GM10248 (cell line): ENCODE measurements at places on chromosomes 6 and 20.

GRCh38 chr20:63962426-63963347, 6.5 kb upstream of the UCKL1 start:
- no peak for DNase-seq

DNA sequence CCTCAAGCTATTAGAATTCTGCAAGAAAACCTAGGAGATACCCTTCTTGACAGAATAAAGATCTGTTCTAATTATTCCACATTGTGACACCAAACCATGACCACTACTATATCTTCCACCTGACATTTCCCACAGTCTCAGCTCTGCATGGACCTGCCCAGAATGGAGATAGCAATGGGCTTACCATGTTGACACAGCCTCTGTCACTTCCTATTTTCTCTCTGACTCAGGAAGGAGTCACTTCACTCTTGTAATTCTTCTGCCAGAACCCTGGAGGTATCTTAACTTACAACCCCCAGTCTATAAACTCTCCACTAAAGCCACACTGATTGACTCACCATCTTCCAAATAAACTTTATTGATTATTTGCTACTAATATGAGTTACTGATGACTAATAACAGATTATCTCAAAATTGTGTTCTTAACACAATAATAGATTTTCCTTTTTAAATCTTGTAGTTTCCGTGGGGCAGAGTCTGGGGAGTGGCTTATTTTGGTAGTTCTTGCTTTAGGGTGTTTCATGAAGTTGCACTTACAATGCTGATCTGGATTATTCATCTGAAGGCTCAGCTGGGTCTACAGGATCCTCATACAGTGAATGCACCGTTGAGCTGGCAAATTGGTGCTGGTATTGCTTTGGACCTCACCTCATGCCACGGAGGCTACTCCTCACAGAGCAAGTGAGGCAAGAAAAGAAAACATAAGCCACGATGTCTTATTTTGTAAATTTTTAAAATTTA, 869.9 kb downstream of the KIF16B start:
- DNase-seq = no peak

DNA sequence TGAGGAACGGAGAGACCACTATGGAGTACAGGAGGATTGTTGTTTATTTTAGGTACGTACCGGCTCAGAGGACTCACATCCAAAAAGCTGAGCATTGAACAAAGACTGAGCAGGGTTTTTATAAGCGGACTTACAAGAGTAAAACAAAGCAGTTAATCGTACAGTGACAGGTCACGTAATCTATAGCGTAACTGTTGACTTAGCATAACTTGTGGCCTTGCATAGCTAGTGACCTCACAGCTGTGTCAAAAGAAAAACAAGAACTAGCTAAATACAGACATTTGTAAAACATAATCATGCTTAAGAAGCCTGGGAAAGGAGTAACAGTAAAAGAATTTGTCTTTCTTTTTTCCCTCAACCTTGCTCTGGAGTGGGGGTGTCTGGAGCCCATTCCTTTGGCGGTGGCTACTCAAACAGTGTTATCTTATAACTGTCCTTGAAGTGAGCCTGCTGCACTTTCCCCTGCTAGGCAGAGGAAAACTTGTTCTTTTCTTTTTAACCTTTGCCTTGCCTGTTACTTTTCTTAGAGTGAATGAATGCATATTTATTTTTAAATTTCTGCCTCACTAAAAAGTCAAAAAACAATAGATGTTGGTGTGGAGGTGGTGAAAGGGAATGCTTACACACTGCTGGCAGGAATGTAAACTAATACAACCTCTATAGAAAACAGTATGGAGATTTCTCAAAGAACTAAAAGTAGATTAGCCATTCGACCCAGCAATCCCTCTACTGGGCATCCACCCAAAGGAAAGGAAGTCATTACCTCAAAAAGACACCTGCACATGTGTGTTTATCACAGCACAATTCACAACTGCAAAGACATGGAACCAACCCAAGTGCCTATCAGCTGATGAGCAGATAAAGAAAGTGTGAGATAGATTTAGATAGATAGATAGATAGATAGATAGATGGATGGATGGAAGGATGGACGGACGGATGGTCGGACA, 109.0 kb downstream of the TAF4 start:
- DNase-seq = no peak

DNA sequence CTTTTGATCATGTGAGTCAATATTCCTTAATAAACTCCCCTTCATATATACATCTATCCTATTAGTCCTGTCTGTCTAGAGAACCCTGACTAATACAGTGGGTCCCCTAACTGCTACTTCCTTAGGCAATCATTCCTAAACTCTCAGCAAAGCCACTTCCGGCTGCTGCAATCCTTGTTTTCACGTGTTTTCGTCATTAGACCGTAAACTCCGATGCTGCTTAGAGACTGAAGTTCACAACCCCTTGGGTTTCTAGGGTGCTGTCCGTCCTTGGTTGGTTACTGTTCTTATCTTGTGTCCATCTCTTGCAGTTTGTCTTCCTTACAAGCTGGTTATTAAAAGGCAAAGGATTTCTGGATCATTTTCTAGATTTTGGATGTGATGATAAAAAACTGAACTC, 106.4 kb downstream of the GMPR start:
- DNase-seq = no peak

- DNase-seq = no peak
Observed at GRCh38 chr6:34284563-34285447, 36.0 kb upstream of the SMIM29 start.

- DNase-seq = no peak
Observed at GRCh38 chr20:44706301-44707017, 8.7 kb upstream of the CCN5 start.

- DNase-seq = no peak
Observed at GRCh38 chr6:135185483-135185882, 4.4 kb downstream of the MYB start.

GRCh38 chr6:112833581-112834131, 486.5 kb downstream of the RFPL4B start:
- no peak for DNase-seq

DNA sequence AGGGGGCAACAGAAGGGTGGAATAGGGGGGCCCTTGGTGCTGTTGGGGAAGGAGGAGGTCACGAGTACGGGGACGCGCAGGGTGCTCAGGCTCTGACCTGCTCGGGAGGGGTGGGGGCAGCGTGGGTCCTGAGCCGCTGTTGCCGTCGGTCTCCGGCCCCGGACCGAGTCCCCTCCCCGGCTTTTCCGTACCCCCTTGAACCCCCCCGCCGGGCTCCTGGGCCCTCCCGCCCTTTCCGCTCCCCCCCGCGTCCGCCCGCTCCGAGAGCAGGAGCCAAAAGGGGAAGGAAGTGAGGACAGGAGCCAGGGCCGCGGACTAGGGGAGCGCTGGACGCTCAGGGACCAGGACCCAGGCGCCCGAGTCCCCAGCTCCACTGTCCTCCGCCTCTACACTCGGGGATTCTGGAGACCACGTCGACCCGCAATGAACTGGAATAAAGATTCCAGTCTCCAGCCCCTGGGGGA, at the start of gene RGL2:
Gene RGL2 (minus strand): TSS at position 170 of the 464 bp plus-strand sequence. CDS start 332 bp downstream, outside the sequence.
- peak; percentile 67 for DNase-seq

DNA sequence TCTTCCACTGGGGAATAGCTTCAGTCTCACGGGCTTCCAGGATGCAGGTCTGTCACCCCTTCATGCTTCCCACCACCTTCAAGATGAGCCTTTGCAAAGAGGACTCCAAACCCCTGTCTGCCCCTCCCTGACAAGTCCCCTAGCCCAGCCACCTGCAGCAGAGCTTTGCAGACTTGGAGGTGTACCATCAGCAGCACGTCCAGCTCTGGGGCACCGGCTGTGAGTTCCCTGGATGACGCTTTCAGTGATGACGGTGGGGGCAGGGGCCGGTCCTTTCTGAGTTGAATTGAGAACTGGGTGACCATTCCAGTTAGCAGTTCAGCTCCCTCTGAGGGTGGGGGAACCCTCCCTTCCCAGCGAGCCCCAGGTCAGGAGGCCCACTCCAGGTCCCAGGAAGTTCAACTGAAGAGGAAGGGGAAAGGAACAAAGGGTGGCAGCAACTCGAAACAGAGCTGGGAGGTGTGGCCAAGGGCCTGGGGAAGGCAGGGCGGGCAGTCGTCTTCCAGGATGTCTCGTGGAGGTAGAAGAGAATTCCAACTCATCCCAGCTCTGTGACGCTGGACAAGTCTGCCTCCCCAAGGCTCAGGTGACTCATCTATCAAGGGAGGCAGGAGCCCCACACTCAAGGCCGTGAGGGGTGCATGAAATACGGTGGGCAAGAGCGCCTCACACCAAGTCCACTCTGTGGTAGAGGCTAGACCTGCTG, 86.0 kb downstream of the PTPN1 start:
- no peak for DNase-seq

GRCh38 chr6:43707767-43708166, 20.2 kb upstream of the MRPS18A start:
- no peak for DNase-seq

- no peak for DNase-seq
Observed at GRCh38 chr6:146211646-146212045, 182.8 kb downstream of the GRM1 start.

- no peak for DNase-seq
Observed at GRCh38 chr20:46599227-46599987, 49.0 kb upstream of the OCSTAMP start.

GRCh38 chr6:31299511-31299910, 27.6 kb upstream of the HLA-C start:
- DNase-seq = no peak

- DNase-seq = no peak
Observed at GRCh38 chr6:121764493-121764892, 329.0 kb downstream of the GJA1 start.

DNA sequence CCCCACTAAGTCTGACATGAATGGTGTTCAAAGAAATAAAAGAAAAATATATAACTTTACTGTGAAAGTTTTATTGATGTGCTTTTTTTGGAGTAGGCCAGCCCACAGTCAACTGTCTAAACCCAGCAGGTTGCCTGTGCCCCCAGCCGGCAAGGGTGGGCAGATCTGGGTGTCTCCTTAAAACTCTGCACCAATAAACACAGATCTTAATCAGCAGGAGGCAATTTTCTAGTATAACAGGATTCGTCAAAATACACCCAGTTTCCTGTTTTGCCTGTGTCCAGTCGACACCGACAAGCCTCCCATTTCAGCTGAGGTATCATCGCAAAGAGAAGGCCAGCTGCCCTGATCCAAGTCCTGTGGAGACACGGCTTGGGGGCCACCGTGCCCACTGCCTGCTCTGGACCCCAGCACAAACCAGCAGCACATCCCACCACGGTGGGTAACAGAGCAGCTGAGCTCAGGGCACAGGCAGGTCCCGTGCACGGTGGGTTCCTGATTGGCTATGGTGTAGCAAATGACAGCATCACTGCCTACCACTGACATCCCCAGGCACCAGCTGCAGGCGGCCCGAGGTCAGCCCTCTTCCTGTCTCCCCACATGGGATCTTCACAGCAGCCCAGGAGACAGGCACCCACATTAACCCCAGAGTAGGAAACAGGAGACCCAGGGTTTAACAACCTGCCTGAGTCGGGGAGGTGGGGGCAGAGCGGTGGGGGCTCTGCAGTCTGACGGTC, 15.7 kb downstream of the BMP7 start:
- DNase-seq = no peak

DNA sequence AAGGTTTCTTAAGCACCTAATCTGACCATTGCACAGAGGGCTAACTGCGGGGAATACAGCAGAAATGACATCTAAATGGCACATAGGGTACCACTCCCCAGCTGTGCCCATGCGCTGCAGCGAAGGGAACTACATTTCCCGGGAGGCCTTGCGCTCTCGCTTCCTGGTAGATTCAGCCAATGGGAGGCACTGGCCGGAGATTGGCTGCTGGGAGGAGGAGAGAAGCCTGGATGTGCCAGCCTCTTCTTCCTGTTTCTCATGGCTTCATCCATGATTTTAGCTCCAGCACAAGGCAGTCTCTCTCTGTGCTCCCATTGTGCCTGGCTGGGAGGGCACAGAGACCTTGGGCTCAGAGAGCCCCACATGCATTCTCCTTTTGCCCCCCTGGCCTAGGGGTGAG, 101.7 kb upstream of the FOXA2 start:
- DNase-seq = no peak

DNA sequence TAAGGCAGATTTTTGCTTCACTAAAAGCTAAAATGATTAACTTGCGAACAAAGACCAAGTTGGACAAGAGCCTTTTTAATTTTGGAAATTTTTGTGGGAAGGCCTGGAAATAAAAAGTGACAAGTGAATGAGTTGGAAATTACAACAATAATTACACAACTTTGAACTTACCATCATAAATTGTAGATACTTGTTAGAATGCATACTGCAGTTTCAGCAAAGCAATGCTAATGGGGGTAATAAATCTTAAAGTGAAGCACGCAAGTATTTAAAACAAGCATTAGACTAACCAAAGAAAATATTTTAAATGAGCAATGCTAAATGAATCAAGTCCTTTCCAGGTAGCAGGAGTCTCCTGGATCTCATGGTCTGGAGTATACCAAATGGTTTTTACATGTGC, 83.2 kb upstream of the EYA4 start:
- DNase-seq = no peak

DNA sequence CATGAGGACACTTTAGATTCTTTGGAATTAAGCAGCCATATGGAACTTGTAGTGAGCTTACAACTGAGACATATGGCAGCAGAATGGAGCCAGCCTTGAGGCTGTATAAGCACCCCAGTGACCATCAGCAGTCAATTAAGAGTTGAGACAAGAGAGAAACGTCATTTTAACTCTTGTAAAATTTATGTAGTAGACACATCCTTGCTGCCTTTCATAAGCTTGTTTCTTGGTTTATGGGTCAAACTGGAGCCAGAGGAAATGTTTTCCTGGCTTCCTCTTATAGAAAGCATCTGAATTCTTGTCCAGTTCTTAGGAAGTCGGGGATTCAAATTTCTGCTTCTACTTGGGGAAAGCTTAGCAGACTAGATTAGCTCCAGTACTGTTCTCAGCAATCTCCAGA, 745.1 kb upstream of the MARCKS start:
- DNase-seq = no peak

- no peak for DNase-seq
Observed at GRCh38 chr20:64140061-64140931, 24.0 kb upstream of the MYT1 start.

DNA sequence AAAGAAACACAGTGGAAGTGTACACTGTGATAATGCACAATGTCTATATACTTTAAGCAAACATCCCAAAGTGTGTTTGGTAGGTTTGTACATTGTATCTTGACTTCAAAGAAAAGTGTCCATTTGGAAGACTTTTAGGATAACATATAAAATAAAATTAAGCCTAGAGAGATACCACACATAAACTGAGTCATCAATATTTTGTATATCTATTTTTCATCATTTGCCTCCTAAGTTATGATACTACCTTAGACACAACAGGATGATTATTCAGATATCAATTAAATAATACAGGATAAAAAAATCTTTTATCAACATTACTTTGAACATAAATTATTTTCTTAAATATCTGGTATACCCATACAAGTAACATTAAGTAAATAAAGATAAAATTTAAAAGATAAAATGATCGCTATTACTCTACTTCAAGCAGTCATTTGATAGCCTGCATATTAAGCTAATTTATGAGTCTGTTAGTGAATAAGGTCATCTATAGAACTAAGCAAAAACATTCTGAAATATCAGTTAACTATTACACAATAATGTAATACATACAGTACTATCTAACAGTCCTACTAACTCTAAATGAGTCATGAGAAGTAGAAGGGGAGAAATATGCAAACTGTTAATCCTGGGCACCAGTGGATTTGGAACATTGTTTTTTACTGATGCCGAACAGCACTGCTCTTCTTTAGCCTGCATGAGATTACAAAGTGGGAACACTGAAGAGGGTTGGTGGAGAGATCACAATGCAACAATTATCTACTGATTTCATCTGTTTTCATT, 158.4 kb upstream of the SIM1 start:
- no peak for DNase-seq
